ENCODE measurements at places on chromosomes 7 and 10. TPM values are rescaled to one million over a fixed set of nuclear protein-coding genes. Genes with fewer than 3 reads are reported as not detected.

TBC1D12 gene
- polyA plus RNA-seq = 1.8 TPM

PILRA gene
- 0.99 TPM for polyA plus RNA-seq

- no peak for DNase-seq
Measured at GRCh38 chr7:27156916-27157701, 634 bp upstream of the HOXA7 start.

DNA sequence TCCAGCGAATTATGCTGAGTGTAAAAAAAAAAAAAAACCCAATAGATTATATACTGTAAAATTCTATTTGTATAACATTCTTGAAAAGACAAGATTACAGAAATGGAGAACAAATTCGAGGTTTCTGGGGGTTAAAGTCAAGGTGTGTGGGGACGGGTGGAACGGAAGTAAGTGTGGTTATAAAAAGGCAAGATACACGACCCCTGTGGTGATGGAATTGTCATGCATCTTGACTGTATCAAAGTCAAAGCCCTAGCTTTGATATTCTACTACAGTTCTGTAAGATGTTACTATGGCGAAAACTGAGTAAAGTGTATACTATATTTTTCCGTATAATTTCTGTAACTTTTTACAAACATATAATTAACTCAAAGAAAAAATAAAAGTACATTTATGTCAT lies 718.2 kb upstream of the PCDH15 start:
- DNase-seq = no peak

DNA sequence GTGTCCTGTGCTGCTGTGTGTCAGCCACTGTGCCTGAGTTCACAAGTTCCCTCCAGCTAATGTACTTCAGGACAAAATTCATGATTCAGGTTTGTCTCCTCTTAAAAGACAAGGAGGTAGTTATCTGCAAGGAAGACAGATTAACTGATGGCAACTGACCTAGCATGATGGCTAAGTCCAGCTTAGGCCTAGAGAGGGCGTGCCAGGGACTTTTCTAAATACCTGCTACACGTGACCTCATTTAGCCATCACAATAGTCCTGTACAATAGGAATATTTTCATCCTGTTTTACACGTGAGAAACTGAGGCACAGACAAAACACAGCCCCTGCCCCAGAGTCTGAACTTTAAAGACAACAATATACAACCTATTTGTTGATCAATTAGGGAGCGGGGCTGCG lies 275.7 kb downstream of the XPNPEP1 start:
- no peak for DNase-seq

DNA sequence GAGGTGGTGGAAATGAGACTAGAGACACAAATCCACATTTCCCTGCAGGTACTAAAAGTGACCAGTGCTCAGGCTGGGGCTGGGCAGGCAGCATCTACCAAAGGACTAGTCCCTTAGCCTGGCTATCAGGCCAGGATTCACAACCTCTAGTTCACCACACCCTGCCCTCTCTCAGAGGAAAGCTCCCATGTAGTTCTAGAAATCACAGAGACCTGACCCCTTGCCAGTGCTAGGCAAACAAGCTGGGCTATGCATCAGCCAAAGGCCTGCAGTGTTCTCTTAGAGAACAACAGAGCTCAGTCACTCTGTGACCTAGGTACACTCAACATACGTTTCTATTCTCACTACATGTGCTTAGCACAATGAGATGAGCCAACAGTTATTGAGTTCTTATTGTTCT lies 26.7 kb upstream of the LRRC4 start:
- DNase-seq = no peak

Data from SK-N-SH (cell line).